Stimulated activated CD8-positive, alpha-beta memory T cell treated with anti-CD3 and anti-CD28 coated beads, Interleukin-7, amount 100 ng/mL, for 48 hours (primary cell): ENCODE measurements at places on chromosomes 1 and 21.

DNA sequence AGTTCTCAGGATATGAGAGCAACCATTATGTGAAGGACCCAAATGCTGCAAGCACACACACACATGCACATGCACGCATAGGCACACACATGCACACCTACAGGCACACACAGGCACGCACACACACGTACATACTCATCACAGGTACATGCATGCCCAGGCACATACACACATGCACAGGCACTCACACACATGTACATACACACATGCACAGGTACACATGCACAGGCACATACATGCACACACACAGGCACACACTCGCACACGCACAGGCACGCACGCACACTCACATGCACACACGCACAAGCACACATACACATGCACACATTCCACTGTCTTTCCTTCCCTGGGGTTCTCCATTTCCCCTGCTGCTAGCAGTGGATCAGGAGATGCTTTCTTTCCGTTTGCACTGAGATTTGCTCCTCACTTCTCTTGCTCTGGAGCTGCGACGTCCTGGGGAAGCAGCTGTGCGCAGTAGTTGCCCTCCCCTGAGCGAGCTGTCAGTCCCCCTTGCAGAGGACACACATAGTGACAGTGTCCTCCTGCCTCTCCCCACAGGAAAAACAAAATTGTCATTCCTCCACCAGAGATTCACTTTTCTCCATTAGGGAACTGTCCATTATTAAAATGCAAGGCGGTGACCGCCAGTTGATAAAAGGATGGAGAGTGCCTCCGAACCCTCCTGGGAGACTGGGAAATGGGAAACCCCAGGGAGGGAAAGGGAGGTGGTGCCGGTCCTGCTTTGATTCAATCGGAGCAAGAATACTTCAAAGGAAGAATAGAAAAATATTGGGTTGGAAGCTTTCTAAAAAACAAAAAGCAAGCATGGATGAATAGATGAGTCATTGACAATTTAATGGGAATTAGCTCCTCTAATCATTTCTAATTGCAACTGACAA is 69.5 kb downstream of the WDR4 start:
- DNase-seq: no peak

DNA sequence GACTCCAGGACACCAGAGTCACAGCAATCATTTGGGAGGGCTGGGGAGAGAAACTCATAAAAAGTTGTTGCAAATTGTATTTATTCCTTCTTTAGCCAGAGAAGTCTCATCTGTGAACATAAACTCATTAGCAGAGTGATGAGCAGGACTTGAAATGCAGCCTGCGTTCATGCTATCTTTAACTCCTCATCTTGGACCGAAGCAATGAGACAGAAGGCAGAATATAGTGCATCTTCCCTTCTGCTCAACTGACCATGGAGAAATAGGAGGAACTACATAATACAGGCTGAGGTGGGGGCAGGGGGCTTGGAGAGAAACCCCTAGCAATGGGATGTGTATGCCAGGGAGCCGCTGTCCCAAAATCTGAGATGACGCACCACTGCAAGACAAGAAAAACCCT is 121.8 kb upstream of the AJAP1 start:
- no peak for DNase-seq

DNA sequence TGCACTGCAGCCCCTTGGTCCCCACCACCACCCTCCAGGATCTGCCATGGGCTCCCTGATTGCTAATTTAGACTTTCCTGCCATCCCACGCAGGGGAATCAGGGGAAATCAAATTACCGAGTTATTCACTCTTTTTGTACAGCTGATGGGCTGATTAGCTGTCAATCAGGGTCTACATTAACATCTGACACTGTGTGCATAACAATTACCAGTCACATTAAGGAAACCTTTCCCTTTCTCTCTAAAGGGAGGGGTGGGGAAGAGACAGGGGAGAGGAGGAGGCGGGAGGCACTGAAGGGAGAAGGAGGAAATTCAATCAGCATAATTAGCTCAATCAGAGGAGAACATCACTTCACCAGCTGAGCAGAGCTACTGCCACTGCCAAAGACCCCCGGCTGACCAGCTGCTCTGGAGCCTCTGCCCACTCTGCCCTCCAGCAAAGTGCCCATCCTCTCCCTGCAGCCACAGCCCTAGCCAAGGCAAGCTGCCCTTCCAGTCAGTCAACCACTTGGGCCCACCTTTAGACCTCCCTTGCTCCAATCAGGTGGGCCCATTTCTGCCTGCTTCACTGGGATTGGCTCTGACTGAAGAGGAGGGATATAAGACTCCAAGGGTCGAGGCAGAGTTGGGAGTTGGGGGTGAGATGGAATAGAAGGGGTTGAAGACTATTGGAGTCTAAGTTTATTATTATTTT is 199.3 kb upstream of the ZC3H12A start:
- no peak for DNase-seq

GRCh38 chr1:183873642-183874041 is 68.7 kb downstream of the RGL1 start:
- DNase-seq: no peak

DNA sequence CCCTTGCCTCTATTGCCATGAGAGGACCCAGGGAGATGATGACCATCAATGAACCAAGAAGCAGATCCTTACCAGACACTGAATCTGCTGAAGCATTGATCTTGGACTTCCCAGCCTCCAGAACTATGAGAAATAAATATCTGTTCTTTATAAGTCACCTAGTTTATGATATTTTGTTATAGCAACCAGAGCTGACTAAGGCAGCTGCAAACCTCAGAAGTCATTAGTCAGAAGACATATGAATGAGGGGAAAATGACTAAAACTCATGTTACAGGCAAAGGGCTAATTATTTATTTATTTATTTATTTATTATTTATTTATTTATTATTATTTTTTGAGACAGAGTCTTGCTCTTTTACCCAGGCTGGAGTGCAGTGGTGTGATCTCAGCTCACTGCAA is 321.1 kb downstream of the TGFB2 start:
- no peak for DNase-seq

DNA sequence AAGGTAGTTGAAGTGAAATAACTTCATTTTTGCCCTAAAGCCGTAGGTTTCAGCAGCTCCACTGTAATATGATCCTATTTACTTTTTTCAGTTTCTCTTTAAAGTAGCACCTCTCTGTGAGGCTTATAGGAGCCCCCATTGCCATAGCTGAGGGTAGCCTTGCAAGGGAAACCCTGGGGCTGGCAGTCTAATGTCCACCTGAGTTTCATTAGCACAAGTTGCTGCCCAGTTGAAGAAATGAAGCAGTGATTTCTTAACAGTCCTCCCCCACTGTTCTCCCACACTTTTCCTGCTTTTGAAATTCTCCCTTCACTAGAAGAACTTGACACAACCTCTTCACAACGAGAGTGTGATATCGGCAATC is 1.5 kb downstream of the HMCN1 start:
- no peak for DNase-seq
